ENCODE measurements at places on chromosomes 7 and 10.
A peak's percentile ranks its signal among the peaks of the same experiment; 100 is the strongest.

DNA sequence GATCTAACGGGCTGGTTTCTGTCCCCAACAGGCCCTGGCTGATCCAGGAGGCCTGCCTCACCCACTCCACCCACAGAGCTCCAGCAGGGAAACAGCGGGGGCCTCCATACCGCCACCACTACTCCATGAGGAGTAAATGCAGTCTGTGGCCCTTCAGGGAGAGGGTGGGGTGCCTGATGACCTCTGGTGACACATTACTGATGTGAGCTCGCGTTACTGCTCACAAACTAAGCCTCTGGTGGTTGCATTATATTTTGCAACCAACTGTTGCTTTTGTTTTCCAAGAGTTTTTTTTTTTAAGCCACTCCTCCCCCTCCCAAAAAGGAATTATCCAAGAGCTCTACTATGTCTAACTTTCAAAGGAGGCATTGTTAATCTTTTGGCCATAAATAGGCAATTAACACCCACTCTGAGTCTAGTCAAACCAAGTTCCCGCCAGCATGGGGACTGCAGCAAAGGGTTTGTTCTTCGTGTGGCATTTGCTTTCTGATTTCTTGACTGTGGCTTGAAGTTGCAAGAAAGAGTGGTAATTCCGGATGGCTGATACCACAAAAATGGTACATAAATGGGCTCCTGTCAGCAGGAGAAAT lies 72.6 kb downstream of the FAM53B start:
- DNase-seq = no peak

DNA sequence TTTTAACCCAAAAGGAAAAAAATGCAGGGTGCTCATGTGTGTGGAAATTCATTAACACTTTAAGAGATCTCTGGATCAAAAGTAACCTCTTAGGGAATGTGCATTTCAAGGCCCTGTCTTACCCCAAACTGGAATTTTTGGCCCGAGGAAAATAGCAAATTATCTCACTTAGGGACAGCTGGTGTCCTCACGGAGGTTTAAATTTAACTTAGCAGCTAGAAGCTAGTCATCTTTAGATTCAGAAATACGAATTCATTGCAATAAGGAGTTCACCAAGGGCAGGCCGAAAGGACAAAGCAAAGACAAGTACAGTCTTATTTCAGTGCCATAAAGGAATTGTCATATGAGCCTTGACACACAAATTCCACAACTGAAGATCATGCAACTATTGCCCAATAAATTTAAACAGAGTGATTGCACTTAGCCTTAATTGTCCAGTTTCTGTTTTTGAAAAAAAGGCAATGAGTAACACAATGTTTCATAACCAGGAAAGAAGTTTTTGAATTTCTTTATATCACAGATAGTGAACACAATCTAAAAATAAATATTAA lies 22.4 kb upstream of the SEMA3C start:
- DNase-seq = no peak

GRCh38 chr7:104059103-104059502 lies 69.6 kb upstream of the RELN start:
- no peak for DNase-seq

GRCh38 chr7:17239046-17239445 lies 59.4 kb upstream of the AHR start:
- DNase-seq = no peak

GRCh38 chr10:77637532-77638320 lies at the start of gene KCNMA1:
Gene KCNMA1, minus strand, starts transcription at chr10:77637808.
- DNase-seq = no peak

GRCh38 chr7:12584930-12585329 lies 14.4 kb downstream of the SCIN start:
- DNase-seq = no peak

DNA sequence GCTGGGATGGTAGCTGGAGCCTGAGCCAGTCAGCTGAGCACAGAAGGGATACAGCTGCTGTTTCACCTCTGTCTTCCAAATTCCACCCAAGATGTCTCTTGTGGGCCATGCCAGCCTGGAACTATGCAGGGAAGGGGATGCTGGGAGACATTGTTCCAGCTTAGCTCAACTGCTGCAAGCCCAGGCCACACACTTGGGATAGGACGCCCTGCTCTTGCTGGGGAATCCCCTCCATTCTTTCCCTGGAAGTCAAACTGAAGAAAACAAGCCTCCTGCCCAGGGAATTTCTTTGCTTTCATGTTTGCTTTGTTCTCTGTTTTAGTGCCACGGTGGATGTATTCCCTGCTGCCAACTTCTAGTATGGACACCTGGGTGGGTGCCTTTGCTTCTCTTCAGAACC lies 55.2 kb upstream of the CDK13 start:
- no peak for DNase-seq

DNA sequence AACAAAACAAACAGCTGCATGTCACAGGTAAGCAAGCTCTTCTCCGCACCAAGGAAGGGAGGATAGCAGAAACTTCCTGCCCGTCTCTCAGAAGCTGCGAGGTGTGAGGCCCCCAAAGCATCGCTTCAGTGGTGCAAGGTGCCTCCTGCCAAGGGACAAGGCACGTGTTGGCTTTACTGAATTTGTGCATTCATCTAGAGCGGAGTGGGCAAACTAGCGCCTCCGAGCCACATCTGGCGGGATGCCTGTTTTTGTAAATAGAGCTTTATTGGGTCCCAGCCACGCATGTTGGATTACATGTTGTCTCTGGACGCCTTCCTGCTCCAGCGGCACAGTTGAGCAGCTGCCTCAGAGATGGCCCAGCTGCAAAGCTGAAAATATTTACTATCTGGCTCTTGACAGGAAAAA lies 27.7 kb downstream of the PHYH start:
- DNase-seq = no peak

GRCh38 chr10:34530778-34531177 lies 284.3 kb downstream of the PARD3 start:
- no peak for DNase-seq

DNA sequence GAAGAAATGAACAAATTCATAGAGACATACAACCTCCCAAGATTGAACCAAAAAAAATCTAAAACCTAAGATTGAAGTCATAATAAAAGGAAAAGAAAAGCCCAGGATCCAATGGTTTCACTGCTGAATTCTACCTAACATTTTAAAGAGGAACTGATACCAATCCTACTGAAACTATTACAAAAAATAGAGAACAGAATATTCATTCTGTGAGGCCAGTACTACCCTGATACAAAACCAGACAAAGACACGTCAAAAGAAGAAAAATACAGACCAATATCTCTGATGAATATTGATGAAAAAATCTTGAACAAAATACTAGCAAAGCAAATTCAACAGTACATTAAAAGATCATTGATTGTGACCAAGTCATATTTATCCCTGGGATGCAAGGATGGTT lies 128.5 kb upstream of the STEAP1 start:
- no peak for DNase-seq

- no peak for DNase-seq
These were observed 50.9 kb downstream of the SGCE start for GRCh38 chr7:94605031-94605430.

GRCh38 chr10:59285073-59285472 lies 77.3 kb downstream of the FAM13C start:
- DNase-seq = no peak

- no peak for DNase-seq
These were observed 10.5 kb downstream of the AKR1D1 start for GRCh38 chr7:138086563-138087270.

DNA sequence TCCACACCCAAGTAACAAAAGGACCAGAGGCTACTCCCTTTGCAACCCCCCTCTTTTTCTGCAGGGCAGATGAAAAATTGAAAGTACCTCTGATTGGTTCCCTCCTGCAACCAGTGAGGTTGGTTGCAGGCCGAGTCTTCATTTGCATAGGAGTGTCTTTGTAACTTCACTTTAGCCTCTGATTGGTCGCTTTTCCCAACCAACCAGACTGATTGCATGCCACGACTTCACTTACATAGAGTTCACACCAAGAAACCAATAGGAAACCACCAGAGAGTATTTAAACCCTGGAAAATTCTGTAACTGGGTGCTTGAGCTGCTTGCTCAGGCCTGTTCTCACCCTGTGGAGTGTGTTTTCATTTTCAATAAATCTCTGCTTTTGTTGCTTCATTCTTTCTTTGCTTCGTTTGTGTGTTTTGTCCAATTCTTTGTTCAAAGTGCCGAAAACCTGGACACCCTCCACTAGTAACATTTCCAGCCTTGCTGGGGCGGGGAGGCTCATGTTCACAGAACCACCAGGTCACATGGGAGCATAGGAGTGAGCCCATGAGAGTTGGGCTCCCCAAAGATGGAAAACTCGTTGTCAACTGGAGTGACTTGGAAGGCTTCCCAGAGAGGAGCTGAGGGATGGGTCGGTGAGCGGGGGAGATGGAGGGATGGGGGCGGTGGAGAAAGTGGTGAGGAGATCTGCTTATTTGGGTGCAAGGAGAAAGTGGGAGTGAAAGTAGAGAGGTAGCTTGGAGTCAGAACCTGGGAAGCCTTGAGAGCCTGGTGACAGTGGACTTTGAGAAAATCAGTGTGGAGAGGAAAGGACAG lies 223.6 kb downstream of the GFRA1 start:
- no peak for DNase-seq

- no peak for DNase-seq
These were observed 4.1 kb downstream of the CUZD1 start for GRCh38 chr10:122841569-122841968.

DNA sequence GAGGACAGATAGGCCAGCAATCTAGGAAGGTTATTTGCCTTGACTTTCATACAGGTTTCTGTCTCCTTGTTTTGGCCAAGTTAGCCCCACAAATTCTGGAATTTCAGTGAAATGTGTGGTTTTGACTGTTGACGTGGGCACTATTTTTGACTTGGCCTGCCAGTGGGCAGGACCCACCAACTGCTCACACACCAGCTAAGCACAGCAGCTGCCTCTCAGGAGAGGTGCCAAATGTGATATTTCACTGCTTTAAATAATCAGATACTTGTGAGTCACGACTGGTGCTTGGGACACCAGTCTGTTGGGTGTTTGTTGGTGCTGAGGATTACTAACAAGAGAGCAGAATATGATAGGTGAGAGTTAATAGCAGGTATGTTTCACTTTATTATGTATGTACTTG lies 409.7 kb upstream of the MTPN start:
- DNase-seq = no peak

DNA sequence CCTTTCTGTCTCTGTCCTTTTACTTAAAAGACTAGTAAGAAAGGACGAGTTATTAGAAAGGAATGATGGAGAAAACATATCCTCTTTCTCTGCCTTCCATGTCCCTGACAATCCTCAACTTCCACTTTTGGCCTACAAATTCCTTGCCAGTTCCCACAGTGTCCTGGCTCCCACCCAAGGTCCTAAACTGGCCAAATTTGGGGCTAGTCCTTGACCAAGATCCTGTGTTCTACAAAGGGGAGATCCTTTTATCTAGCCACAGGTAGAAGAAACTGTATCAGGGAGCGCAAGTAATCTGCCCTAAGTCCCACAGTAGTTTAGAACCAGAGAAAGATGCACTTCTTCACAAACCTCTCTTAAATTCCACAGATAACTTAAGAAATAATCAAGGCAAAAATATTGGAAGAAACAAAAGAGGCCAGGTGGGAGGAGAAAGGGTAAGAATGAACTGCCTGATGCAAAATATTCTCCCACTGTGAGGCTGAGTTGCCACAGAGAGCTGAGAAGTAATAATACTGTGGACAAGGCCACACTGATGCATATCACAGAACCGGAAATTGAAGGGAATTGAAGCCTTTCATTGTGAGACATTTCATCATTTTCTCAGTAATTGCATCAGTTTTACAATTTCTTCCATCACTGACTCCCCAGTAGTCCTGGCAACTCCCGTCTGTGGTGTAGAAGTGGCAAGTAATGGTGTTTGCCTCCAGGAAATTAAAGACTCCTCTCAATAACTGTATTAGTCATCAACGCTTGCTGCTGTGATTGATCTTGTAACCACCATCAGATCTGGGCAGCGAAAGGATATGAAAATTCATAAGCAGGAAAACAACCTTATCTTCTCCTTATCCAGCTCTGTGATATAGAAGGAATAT lies 47.2 kb downstream of the DNAJC12 start:
- DNase-seq = peak; percentile 15

GRCh38 chr7:35419391-35419755 lies 165.5 kb upstream of the TBX20 start:
- DNase-seq = no peak

GRCh38 chr10:3433131-3433530 lies 260.5 kb upstream of the PITRM1 start:
- DNase-seq = no peak

DNA sequence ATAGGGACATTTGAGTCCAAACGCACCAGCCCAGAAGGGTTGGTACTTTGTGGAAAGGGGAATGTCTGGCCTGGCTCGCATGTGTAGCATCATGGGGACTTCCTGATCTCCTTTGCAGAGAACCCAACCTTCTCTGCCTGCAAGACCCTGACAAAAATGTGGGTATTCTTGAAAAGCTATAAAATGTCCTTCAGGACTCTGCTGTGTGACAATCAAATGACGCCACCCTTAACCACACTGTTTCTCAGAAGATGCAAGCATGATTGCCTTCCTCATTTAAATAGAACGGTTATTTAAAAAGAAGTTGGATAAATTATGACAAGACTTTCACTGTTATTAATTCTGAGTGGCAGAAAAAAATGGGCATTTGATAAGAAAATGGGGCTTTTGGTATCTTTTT lies 15.1 kb upstream of the GPR15LG start:
- DNase-seq = no peak

DNA sequence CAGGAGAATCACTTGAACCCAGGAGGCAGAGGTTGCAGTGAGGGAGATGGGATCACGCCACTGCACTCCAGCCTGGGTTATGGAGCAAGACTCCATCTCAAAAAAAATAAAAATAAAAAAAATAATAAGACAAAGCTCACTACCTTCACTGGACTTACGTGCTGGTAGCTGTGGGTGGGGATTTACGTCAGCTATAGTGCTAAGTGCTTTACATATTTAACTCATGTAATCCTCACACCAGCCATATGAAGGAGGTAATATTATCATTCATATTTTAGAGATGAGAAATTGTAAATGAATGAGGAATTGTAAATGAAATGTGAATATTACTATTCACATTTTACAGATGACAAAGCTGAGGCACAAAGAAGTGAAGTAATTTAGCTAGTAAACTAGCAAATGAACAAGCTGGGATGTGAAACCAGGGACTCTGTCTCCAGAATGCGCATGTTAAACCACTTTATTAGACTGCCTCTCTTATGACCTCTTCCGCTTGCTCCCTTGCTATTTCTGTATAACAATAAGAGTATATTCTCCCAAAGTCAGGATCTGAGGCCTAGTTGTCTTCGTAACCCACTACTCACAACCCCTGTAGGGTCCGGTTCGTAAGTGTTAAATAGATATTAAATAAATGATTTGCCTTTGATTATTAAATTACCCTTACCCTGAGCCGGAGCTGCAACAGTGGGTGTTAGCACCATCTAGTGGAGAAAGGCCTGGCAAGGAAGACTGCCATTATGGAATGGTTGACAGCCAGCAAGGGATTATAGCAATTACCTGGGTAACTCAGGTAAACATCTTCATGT lies 70.2 kb downstream of the HTR7 start:
- peak; percentile 10 for DNase-seq

Data from stimulated activated CD4-positive, alpha-beta T cell treated with anti-CD3 and anti-CD28 coated beads, Interleukin-2, amount 100 ng/mL, for 24 hours (primary cell).